Forelimb muscle (tissue), 1 donor: ENCODE measurements at places on chromosomes 13 and 19. TPM values are rescaled to one million over a fixed set of nuclear protein-coding genes. Genes with fewer than 3 reads are reported as not detected.

DNA sequence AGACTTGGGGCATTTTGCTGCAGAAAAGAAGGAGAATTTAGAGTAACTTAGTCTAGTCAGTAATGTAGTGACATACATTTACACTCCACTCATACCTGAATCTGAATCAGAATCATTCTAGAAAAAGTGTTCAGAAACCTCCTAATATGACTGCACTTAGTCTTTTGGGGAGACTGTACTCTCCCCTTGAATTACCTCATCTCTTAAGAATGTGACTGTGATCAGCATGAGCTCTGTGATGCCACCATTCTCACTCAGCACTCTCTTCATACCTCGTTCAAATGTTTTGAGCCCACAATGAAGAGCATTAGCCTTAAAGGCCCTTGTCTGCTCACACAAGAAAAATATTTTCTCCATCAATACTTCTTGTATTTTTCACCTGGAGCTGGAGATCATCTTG is 229.4 kb downstream of the FGF14 start:
- DNase-seq: no peak

GRCh38 chr19:46069806-46070341 is 29.1 kb upstream of the IGFL4 start:
- no peak for DNase-seq

DNA sequence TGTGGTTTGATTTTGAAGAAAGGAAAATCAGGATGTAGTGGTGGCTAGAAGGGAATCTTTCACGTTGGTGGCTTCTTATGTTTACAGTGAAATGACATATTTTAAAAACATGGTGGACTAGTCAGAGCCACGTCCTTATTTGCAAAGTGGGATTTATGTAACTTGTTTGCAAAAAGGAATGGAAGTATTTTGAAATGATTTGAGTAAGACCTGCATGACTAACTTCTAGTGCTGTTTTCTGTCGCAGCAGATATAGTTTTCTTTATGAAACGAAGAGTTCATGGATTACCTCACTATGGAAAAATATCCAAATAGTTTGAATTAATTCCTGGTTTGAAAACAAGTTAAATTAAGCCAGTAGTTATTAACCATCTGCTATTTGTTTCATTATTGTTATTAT is 476.5 kb downstream of the MYO16 start:
- DNase-seq: no peak

AKAP11 gene
- polyA plus RNA-seq: 23.2 TPM

ZNF548 gene
- polyA plus RNA-seq: 20.9 TPM

- DNase-seq: no peak
Measured at GRCh38 chr13:35157143-35157755, 215.2 kb downstream of the NBEA start.

- DNase-seq: no peak
Measured at GRCh38 chr13:106210324-106210723, 325.1 kb downstream of the EFNB2 start.

ONECUT3 gene
- 0.04 TPM for polyA plus RNA-seq

TNFSF11 gene
- not detected for polyA plus RNA-seq

S1PR5 gene
- 1.1 TPM for polyA plus RNA-seq

ZNF285 gene
- polyA plus RNA-seq: 6.3 TPM

DNA sequence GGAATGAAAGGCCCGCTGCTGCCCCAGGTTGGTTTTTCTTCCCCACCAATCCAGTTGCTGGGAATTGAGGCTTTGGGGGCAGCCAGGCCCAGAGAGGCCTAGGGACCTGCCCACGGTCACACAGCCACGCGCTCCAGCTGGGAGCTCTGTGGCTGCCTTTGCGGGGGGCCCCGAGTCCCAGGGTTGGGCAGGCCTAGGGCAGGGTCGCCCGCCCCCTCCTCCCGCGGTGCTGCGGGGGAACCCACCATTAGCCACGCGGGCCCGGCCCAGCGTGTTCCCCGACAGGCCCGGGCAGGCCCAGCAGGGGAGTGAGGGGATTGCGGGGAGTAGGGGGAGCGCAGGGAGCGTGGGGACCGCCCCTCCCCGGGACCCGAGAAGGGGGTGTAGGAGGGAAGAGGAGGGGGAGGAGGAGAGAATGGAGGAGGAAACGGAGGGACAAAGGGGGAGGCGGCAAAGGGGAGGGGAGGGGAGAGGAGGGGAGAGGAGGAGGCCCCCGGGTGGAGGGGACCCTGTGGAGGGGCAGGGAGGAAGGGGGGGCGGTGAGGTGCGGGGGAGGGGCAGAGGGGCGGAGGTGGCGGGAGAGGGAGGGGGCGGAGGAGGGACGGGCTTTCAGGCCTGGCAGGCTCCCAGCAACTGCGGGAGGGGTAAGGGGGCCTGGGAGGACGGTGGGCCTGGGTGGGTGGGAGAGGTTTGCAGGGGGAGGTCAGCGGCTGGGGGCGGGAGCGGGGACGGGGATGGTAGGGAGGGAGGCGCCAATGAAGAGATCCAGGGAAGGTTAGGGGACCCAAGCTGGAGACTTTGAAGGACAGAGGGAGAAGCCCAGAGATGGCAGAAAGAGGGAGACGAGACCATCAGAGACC is 12.9 kb upstream of the TLE2 start:
- no peak for DNase-seq

DNA sequence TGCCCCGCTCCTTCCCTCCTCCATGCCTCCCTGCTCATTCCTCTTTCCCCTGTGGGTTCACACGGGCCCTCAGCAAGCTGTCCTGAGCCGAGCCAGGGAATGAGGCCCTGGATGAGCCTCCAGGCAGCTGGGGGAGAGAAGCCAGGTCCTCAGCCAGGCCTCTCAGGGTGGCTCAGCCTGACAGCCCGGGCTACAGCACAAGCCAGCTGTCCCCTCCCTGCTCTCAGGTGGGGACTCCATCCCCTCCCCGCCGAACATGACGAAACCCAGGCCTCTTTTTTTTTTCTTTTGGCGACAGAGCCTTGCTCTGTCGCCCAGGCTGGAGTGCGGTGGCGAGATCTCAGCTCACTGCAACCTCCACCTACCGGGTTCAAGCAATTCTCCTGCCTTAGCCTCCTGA is 40.0 kb upstream of the MATK start:
- no peak for DNase-seq

TLE6 gene
- polyA plus RNA-seq: 0.70 TPM

DNA sequence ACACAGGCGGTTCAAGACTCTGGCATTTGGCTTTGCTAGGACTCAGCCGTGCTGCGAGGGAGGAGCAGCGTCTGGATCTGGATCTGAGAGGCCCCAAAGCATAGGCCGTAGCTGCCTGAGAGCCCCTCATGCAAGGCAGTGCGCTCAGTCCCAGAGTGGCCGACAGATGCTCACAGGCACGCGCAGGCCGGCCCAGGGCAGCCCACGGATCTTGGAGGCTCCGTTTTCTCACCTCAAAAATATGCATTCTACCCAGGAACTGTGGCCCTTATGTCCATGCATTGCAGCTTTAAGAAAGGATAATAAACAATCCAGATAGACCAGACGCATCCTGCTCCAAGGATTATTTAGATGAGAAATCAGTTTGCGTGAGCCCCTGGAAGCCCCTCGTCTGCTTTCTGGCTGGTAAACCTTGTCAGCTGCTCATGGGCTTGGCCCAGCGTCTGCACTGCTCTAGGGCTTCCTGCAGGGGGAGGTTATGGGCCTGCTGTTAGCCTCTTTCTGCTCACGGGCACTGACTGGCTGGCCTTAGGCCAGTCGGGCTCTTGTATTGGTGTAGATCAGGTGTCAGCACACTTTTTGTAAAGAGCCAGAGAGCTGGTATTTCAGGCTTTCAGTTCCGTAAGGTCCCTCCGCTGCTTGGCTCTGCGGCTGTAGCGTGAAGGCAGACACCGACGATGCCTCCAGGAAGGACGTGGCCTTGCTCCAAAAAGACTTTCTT is 24.2 kb downstream of the TEX29 start:
- DNase-seq: peak; percentile 8

- no peak for DNase-seq
Measured at GRCh38 chr13:113176280-113176679, 17.8 kb downstream of the PROZ start.

- DNase-seq: no peak
Measured at GRCh38 chr19:50434525-50434924, 1.8 kb downstream of the MYBPC2 start.

- DNase-seq: no peak
Measured at GRCh38 chr13:97338571-97338970, 95.4 kb upstream of the RAP2A start.

GRCh38 chr13:109447667-109448066 is 338.7 kb downstream of the IRS2 start:
- no peak for DNase-seq

DNA sequence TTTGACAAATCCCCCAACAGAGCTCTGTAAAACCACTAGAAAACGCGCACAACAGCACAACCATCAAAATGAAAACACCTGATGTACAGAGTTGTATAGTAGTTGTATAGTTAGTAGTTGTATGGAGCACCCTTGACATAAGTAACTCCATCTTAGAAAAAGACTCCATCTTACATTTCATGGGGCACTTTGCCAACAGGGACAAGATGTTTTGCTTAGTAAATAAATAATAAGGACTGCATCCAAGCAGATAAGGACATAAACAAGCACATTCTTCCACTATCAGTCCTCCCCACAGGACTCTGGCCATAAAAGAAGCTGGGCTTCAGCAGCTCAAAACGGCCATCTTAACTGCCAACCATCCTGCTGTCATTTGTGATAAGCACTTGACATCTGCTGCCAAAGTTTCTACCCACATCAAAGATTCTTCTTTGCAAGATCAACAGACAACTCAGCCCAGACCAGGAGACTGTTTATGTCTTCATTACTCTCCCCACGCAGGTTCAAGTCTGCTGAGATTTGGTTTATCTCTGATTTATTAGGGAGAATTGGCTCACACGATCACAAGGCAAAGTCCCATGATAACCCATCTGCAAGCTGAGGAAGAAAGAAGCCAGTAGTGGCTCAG is 20.7 kb upstream of the ZNF331 start:
- no peak for DNase-seq

NLRP11 gene
- not detected for polyA plus RNA-seq

ZNF738 gene
- polyA plus RNA-seq: 19.4 TPM

ZNF296 gene
- 0.91 TPM for polyA plus RNA-seq

DNA sequence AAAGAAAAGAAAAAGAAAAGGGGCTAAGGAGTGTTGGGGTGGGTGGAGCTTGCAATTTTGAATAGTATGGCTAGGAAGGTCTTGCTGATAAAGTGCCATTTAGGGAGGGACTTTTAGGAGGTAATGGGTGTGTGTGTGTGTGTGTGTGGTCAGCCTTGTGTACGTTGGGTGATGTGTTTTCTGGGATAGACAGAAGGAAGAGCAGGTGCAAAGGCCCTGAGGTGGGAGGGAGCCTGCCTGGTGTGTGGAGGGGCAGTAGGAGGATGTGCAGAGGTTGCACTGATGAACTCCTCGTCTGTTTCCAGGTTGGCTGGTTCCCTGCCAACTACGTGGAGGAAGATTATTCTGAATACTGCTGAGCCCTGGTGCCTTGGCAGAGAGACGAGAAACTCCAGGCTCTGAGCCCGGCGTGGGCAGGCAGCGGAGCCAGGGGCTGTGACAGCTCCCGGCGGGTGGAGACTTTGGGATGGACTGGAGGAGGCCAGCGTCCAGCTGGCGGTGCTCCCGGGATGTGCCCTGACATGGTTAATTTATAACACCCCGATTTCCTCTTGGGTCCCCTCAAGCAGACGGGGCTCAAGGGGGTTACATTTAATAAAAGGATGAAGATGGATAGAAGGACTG is 30.5 kb upstream of the ADGRE1 start:
- no peak for DNase-seq

DNA sequence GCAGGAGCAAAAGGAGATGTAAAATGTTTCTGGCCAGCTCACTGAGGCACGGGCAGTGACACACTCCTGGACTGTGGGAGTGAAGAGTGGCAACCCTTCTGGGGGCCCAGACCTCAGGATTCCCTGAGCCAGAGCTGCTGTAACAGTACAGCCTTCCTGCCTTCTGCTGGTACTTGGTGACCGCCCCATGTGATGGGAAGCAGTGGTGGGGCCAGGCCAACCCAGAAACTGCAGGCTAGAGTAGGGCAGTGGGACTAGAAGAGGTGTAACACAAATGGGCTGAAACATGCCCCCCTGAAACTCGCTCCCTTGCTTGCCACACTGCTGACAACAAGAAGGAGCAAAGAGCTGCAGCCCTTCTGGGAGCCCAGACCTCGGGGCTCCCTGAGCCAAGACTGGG is 217.1 kb upstream of the TRPC4 start:
- DNase-seq: no peak

DNA sequence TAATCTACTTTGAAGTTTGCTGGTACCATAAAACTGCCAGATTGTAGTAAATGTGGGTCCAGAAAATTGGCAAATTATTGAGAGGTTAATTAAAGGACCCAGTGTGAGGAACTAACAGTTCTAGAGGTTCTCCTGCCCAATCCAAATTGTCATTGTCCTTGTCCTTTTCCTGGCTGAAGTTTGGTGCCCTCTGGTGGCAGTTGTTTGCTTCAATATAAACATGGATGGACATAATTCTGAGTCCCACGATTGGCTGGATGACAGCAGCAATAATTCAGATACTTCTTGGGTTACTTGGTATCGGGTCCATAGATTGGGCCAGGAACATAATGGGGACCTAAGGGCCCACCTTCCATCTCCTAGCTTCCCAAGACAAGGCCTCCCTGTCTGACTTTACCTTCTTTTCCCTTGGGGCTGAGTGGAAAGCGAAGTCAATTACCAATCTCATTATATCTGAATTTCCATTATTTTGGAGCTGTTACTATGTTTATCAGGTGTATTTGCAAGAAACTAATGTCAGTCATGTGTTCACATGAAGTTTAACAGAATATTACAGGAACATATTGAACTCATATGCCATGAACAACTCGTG is 33.8 kb upstream of the GARRE1 start:
- DNase-seq: no peak

DNA sequence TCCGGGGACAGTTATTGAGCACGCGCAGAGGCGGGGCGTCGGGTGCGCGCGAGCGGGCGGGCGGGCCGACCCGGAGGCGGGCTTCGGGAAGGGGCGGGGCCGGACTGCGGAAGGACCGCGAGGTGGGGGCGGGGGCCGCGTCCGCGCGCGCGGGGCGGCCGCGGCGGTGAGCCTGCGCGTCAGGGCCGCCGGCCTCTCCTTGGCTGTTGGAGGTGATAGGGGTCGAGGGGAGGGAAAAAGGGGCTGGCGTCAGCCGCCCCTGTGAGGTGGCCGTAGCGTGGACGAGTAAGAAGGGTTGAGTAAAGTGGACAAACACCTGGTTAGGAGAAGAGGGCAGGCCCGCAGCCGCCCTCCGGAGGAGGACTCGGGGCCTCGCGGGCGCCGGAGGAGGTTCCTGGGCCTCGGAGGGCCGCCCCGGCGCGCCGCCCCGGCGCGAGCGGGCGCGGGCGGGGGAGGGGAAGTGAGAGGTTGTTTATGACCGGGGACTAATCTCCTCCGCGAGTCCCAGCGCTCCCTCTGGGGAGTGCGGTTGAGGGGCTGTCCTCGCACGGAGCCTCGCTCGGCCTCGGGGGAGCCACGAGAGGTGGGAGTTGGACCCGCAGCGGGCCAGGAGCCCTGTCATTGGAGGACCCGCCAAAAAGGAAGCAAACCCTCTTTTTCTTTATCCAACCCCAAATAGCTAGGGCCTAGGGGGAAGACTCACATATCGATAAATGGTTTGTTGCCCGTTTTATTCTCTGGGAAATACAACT is 547 bp upstream of the INTS6 start:
- no peak for DNase-seq

- no peak for DNase-seq
Measured at GRCh38 chr13:78420814-78421213, 182.5 kb downstream of the POU4F1 start.
